Stimulated activated CD4-positive, alpha-beta T cell treated with anti-CD3 and anti-CD28 coated beads, Interleukin-4, amount 100 ng/mL, for 48 hours (primary cell): ENCODE measurements at places on chromosomes 2 and 18.

DNA sequence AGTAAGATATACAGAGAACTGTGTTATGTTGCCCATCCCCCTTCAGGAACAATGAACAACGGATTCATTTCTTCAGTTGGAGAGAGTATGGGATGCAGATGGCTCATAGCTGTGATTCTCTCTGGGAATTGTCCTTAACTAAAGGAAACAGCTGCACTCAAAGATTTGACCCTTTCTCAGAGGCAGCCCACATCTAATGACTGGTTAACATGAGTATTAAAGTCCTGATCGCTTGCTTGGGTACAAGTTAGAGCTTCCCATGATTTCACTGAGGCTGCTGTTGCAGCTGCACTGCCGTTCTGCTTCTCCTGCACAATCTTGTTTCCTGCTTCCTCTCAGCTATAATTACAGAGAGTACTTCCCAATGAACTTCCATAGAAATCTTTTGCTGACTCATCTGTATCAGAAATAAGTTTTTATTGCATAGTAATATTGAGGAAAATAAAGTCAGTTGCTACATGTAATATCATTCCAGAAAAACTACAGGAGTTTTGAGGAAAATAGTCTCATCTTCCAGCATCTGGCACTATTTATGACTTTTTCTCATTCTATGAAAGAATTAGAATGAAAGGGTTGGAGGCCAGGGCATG is 12.8 kb upstream of the SCN9A start:
- DNase-seq, result no peak

DNA sequence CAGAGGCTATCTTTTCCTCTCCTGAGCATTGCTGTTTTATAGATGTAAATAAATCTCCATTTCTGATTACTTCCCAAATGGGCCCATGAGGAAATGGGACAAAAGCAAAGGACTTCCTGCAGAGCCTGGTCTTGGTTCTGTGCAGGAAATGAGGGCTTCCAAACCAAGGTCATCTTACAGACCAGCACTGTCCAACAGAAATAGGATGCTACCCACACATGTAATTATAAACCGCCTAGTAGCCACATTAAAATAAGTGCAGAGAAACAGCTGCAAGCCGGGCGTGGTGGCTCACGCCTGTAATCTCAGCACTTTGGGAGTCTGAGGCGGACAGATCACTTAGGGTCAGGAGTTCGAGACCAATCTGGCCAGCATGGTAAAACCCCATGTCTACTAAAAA is 6.2 kb downstream of the TTL start:
- no peak for DNase-seq

DNA sequence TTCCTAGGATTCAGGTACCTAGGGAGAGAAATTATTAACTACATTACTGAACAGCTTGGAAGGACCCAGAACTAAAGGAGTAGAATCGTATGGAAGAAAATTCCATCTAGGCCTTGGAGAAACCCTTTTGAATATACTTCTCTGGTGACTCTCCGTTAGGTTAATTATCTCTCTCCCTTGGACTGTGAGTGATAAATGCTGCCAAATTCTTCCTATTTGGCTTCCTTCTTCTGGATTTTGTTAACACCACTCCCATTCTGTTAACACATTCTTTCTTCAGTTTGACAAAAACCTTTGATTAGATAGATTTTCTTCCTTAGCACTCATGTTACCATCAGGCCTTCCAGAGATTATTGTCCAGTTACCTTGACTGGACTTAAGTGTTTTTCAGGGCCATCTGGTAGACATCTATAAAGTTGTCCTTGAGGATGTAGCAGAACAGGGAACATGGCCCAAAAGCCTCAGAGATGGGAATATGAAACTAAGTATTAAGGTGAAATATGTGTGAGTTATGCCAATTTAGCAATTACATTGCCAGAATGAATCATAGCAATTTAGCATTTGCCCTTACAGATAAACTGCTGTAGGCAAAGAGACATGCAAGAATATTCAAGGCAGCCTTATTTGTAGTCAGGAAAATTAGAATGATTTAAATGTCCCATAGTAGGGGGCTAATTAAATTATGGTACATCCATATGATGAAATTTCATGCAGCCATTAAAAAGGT is 6.7 kb downstream of the CYP27A1 start:
- DNase-seq, result no peak

- no peak for DNase-seq
These were observed 109.8 kb downstream of the FAM210A start for GRCh38 chr18:13616525-13617035.

DNA sequence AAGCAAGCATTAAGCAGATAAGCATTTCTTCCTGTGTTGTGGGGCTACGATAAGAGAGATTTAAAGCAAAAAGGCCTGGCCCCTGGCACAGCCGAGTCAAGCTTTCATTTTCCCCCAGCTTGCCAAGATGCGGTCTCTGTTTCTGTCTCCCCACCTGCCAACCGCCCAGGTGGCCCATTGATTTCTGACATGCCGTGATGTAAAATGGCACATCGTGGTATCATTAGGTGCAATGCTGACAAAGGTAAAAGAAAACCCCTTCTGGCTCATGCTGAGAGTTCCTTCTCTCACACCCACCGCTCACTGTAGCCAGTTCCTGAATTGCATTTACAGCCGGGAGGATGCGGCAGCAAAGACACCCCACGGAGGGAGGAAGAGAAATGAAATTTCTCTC is 62.8 kb downstream of the BOD1L2 start:
- no peak for DNase-seq
